ENCODE measurements at places on chromosomes 7 and 10.
A peak's percentile ranks its signal among the peaks of the same experiment; 100 is the strongest.

DNA sequence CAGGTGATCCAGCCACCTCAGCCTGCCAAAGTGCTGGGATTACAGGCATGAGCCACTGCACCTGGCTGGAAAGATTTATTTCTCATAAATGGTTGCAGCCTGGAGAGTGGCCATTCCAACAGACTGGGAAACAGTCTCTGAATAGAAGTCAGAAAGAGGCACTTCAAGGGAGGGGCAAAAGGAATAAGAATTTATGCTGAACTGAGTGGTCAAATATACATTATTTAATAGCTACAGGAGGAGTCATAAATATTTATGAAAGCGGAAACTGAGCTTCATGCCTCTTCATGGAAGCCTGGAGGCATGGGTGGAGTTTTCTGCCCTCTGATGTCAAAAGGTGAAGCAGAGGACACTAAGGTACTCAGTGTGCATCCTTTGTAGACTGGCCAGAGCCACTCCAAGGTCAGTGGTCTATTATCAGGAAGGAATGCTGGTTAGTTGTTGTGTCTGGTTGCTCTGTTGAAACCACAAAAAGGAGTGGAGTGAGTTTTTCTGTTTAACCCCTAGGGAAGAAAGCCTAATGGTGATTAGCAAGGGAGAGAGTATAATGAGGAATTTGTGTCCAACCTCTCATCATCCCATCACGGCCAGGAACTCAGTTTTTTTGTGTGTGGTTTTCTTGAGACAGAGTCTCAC is 9.3 kb upstream of the NRBF2 start:
- no peak for DNase-seq

GRCh38 chr10:26805567-26806245 is 55.1 kb downstream of the ABI1 start:
- peak; percentile 77 for DNase-seq

DNA sequence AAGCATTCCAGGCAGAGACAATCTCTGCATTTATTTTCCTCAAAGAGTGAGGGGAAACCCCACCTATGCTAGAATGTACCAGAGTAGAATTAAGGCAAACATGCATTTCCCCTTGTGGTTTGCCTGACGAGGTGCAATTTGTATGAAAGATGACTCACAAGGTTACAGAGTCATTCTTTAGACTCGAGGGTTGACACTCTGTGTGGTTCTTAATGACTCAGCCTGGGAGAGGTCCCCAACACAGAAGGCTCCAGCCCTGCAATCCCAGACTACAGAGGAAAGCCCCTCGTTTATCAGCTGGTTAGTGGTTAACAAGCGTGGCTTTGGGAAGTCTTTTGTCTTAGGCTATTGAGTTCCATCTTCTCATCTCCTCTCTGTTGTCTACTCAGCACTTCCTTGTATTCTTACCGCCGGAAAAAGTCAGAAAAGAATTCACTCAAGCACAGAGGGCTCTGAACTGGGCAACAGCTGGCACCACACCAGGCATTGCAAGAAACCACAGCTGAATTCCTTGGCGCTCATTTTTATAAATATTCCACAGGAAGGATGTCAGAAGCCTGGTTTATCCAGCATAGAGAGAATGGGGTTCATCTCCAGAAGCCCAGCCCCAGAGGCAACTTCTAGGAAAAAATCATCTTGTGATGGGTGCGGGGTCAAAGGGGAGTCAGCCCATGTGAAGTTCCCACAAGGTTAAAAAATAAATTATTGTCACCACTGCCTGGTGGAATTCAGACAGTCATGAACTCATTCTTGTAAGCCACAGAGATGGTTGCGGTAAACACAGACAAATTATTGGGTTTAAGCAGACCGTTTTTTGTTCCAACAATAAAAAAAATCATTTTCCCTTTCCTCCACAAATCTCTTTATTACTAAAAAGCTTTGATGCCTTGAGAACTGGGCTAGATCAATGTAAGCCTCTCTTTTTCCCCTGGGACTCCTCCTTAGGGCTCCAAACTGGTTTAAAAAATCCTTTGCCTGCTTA is 24.5 kb upstream of the SVIL start:
- DNase-seq = no peak

DNA sequence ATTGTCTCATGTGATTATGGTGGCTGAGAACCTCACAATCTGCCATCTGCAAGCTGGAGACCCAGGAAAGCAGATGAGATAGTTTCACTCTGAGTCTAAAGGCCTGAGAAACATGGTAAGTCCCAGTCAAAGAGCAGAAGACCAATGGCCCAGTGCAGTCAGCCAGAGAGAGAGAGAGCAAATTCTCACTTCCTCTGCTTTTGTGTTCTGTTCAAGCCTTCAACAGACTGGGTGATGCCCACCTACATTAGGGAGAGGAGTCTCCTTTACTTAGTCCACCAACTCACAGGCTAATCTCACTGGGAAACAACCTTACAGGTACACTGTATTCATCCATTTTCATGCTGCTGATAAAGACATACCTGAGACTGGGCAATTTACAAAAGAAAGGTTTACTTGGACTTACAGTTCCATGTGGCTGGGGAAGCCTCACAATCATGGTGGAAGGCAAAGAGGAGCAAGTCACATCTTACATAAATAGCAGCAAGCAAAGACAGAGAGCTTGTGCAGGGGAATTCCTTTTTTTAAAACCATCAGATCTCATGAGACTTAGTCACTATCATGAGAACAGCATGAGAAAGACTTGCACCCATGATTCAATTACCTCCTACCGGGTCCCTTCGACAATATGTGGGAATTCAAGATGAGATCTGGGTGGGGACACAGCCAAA is 4.7 kb upstream of the FRMPD2 start:
- no peak for DNase-seq

DNA sequence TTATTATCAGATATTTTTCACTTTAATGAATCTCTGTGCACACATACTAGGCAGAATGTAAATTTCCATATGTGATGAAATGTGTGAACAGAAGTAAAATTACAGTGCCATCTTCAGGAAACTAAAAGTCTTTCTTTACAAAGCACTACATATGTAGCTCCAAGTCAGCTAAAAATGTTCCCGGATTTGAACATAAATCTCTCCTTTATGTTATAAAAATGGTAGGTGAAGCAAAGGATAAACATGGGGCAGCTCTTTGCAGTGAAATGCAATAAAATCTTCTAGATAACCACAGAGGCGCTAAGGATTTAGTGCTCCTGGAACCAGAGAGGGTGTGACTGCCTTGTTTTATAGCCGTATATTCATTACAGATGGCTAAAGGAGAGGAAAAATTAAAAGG is 104.9 kb upstream of the C7orf33 start:
- DNase-seq = no peak

GRCh38 chr7:105611856-105612775 is 30.8 kb upstream of the EFCAB10 start:
- DNase-seq = no peak

Data from cerebellar cortex (tissue), 1 donor.